ENCODE measurements at places on chromosomes 1 and 21.
A peak's percentile ranks its signal among the peaks of the same experiment; 100 is the strongest.

DNA sequence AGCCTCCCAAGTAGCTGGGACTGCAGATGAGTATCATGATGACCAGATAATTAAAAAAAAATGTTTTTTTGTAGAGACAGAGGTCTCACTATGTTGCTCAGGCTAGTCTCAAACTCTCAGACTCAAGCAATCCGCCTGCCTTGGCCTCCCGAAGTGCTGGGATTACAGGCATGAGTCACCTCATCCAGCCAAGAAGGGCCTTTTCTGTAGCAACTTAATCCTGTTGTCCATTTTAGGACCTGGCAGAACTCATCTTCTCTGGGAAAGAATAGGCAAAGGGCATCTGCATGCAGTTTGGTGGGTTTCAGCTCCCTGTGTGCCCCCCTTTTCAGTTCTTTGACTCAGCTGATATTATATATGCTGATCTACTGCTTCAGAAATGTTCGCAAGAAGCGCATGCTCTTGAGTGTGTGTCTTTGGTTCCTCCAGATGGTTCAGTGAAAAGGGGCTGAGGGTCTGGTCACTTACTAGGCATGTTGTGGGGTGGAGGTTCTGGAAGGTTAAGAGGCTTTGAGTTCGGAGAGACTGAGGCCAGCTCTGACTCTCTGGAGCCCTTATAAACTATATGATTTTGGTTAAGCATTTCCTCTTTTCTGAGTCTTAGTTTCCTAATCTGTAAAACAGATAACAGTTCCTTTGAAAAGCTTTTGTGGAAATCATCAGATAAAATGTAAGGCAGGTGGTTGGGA, 19.4 kb upstream of the SRSF4 start:
- no peak for DNase-seq

DNA sequence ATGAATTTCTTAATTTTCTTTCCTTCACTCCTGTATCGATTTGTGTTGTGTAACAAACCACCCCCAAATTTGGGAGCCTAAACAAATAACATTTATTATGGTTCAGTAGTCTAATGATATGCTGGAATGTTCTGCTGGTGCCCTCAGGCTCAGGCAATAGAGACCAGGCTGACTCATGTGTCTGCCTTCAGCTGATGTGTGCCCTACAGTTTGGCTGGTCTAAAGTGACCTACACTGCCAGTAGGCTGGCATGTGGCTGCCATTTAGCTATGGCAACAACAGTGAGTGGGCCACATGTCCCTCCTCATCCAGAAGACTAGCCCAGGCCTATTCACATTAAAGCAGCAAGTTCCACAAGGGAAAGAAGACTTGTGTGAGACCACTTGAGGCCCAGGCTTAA, 115.8 kb downstream of the PTPRC start:
- DNase-seq: no peak

- no peak for DNase-seq
These were observed 10.3 kb upstream of the PHTF1 start for GRCh38 chr1:113769601-113769970.

- DNase-seq: no peak
These were observed 120.3 kb upstream of the DNAH14 start for GRCh38 chr1:224809137-224809536.

DNA sequence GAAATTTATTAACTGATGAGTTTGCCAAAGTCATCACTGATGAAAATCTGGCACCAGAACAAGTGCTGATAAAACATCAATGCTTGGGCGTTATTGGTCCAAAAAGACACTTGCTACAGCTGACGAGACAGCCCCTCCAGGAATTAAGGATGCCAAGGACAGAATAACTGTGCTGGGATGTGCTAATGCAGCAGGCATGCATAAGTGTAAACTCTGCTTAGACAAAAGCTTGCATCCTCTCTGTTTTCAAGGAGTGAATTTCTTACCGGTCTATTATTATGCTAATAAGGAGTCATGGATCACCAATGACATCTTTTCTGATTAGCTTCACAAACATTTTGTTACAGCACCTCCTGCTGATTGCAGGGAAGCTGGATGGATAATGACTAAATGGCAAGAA, 402.0 kb downstream of the LTN1 start:
- DNase-seq: no peak

- DNase-seq: no peak
These were observed 402.9 kb downstream of the TGFB2 start for GRCh38 chr1:218748071-218748470.

DNA sequence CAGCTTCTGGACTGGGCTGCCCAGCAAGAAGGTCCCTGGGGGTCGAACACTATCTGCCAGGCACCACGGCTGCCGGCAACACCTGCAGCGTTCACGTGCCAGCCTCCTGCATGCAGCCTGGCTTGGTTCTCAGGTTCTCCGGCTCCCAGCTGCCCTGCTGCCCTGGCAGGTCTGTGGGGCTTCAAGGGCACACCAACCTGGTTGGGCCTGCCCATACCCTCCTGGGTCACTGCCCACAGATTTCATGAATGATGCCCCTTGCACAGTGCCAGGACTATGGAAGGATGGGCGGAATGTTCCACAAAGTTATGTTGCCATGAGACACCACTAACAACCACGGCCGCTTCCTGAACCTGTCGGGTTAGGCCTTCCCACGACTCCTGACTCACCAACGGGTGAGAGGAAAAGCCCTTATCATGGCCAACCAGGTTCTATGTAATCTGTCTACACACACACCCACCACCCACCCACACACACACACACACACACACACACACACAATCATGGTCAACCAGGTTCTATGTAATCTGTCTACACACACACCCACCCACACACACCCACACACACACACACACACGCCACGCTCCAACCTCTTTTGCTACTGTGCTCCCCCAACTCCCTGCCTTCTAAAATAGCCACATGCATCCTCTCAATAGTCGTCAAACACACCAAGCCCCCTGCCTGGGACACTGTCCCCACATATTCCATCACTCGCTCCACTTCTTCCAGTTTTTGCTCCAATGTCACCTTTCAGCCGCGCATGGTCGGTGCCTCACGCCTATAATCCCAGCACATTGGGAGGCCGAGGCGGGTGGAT, 32.2 kb downstream of the HSPG2 start:
- peak; percentile 3 for DNase-seq

- no peak for DNase-seq
These were observed 4.7 kb downstream of the TNN start for GRCh38 chr1:175072099-175072951.

DNA sequence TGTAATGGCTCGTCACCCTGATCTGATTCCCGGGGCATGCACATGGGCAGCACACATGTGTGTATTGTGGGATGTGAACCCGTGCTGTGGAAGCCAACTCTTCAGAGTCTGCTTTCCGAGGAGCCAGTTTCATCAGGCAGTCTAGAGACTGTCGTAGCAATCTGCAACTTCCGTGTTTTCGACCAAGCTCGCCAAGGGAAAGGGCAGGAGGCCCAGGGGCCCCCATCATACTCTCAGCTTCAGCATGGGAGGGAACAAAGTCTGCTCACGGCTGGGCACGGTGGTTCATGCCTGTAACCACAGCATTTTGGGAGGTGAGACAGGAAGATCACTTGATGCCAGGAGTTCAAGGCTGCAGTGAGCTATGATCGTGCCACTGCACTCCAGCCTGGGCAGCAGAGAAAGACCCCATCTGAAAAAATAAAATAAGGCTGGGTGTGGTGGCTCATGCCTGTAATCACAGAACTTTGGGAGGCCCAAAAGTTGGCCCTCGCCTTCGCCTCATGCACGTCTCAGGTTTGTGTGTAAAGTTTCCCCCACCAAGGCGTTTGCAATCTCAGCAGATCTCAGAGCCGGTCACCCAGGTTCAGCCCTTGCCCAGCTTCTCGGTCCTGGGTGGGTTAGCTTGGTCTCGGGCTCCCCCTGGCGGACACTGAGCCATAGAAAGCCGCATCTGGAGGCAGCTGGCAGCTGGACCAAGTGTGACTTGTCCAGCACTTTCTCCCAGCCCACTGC, 48.5 kb upstream of the SLC25A33 start:
- peak; percentile 73 for DNase-seq

DNA sequence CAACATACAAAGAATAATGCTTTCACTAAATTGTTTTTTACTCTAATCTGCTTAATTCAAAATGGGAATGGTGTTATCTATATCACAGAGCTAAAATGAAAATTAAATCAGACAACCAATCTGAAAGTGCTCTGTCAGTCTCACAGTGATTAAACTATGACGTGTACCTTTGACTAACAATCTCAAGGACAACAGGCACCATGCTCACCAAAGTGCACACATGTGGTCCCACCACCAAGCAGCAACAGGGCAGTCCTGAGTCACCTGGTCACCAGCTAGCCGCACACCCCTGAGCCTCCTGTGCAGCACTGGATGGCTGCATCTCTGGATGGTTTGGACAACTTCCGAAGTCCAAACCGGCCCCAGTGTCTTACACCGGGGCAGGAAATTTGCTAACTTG, 54.5 kb upstream of the NADK start:
- no peak for DNase-seq

DNA sequence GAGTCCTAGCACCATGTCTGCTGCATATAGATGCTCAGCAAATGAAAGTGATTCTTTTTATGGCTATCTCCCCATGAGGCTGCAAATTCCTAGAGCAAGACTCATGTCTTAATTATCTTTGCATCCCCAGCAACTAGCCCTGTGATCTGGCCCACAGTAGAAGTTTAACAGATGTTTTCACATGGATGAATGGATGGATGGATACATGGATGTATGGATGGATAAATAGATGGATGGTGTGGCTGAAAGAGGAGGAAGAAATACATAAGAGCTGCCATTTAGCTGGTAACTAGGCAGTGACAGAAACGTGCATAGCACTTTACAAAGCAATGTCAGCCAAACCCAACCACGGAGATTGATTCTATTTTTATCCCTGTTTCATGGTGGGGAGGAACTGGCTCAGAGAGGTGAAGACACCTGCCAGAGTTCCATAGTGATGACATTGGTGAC, 32.7 kb upstream of the ZBTB40 start:
- DNase-seq: no peak

- DNase-seq: no peak
These were observed 162.4 kb downstream of the ZSCAN20 start for GRCh38 chr1:33634806-33635205.

DNA sequence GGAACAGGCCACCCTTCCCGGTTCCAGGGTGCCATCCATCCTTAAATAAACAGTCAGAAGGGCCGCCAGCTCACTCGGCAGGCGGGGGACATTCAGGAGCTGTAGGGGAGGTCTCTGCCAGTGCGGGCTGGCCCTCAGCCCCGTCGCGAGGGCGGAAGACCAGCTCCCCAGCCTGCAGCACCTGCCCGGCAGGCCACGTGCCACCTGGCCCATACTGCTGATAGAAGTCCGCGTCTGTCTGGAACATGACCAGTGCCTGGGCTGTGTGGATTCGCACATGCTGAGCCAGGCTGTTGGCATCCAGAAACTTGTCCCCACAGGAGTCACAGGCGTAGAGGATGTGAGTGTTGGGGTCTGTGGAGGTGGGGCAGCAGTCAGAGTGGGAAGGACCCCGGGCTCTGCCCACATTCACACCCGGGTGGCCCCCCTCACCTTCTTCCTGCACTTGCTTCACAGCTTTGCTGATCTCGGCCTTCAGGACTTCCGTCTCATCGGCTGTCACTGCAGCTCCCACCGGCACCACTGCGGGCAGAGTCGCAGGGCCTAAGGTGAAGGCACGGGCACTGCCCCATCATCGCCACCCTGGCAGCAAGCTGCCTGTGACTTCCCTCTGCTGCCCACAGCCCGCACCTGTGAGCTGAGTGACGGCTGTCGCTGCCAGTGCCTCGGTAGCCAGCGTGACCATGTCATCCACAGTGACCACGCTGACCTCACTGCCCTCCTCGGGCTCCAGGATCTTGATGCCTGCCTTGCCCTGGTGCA, 33.8 kb downstream of the ZBTB17 start:
- DNase-seq: no peak
